ENCODE measurements at places on chromosomes 1 and 21.

DNA sequence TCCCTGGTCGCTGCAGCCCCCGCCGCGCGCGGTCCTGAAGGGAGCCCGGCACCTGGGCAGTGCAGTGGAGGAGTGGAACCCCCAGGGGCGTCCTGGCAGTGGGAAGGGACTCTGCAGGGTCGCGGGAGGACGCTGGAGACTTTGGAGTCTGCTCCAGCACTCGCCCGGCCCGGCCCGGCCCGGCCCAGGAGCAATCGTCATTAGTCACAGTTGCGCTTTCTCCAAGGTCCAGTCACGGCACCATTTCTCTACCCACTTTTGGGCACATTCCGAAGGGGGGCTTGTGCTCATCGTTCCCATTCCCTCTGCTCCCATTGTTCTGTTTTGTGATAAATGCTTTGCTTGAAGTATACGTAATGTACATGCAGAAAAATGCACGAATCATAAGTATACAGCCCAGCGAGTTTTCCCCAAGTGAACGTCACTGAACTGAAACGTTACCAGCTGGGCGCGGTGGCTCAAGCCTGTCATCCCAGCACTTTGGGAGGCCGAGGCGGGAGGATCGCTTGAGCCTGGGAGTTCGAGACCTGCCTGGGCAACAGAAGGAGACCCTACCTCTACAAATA is 999 bp downstream of the THAP3 start:
- peak; percentile 57 for DNase-seq

GRCh38 chr1:37846647-37847339 is 12.6 kb downstream of the MTF1 start:
- no peak for DNase-seq

DNA sequence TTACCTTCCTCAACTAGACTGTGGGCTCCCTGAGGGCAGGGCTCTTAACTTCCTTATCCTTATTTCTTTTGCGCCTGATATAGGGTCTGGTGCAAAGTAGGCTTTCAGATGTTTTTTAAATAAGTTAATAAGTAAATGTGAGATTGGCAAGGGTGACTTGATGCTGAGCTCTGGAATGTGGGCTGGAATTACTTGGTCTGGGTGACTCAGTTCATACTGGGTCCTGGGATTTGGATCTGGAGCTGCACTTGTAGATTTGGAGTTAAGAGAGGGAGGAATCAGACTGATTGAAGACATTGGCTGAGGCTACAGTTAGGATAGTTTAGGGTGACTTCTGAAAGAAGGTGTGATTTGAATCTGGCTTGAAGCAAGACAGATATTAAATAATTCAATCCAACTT is 190.9 kb downstream of the GIPC2 start:
- peak; percentile 67 for DNase-seq

DNA sequence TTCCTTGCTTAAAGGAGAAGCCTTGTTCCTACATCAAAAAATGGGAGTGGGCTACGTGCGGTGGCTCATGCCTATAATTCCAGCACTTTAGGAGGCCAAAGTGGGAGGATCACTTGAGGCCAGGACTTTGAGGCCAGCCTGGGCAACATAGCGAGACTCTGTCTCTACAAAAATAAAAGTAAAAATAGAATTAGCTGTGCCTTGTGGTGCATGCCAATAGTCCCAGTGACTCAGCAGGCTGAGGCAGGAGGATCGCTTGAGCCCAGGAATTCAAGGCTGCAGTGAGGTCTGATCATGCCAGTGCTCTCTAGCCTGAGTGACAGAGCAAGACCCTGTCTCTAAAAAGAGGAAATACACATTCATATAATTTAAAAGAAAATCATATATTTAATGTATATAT is 127.1 kb downstream of the C1orf21 start:
- no peak for DNase-seq

GRCh38 chr1:29279951-29280391 is 43.6 kb downstream of the PTPRU start:
- no peak for DNase-seq

- peak; percentile 61 for DNase-seq
These were observed 6.6 kb downstream of the IFFO2 start for GRCh38 chr1:18949686-18950400.

DNA sequence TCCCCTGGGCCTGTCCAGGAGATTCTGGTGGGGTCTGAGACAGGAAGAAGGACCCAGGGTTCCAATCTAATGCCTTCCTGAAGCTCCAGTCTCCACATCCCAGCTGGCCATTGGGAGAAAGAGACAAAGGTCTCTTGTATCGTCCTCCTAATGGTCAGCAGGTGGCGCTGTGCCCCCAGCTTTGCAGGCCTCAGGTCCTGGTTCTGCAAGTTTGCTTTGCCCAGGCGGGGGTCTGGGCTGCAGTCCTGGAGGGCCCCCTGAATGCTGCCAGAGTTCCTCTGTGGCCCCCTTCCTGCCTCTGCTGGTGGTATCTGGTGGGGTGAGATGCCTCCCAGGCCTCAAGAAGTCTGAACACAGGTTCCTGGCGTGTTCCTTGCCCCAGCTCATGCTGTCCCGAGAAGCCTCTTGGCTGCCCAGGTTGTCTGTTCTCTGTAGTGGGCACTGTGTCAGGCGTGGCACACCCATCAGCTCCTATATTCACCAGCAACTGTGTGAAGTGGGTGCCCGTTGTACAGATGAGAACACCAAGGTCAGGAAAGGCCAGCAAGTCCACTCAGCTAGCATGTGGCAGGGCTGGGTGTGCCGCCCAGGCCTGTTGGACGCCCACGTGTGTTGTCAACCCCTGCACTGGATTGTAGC is 33.8 kb upstream of the CSF3R start:
- peak; percentile 77 for DNase-seq

DNA sequence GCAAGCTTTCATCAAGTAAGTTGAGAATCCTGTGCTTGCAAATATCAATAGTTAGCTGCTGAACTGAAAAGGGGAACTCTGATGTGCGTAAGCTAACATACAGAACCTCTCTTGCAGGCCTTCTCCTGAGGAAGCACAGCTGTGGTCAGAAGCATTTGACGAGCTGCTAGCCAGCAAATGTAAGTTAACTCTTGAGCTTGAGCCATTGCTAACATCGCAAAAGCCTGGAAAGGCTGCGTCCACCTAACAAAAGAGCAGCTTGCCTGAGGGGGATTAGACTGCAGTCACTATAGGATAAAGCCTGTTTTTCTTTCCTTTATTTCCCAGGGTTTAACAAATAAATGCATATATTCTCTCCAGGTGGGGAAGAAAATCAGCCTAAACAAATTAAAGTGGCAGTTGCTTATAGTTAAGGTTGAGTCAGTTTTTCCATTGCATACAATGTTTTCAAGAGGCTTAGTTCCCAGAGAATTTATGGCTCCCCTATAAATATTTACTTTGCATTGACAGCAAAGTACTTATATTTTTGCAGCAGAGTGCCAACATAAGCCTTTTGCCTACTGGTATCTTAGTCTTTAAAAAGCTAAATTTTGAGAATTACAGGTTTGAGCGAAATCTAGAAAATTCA is 1.5 kb downstream of the RGS2 start:
- DNase-seq: no peak

DNA sequence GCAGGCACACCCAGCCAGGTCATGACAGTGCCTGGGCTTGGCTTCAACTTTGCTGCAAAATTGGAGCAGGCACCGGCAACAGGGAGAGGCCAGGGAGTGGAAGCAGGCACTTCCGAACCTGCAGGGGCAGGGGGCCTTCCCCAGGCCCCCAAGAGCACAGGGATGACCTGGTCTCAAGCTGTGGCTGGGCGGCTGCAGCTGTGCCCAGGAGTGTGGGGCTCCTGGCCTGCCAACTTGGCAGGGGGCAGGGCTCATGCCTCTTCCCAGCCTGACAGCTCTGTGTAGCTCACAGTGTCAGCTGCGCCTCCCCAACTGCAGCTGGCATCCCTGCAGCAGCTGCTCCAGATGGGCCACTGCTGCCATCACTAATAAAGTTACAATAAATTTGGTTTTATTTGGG is 51.5 kb upstream of the SCYL3 start:
- DNase-seq: no peak

GRCh38 chr1:3077561-3077960 is 8.6 kb downstream of the PRDM16 start:
- no peak for DNase-seq

DNA sequence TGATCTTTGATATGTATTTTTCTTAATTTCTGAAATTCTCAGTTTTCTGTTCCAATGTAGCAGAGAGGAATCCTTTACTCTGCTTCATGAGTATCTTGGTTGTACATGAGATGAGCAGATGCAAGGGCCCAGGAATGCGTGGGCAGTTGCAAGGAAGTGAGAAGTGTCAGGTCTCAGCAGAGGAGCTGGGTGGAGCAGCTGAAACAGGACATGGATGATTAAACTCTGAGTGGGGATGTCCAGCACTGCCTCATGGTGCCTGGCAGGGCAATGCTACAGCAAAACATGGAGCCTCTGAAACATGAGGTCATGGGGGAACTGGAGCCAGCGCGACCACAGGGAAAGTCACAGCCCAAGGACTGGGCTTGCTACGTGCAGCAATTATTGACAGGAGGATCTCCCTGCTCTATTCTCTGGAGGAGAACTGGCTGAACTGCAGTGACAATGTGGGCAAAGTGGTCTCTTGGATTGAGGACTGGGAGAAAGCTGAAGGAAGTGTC is 48.4 kb downstream of the COLGALT2 start:
- DNase-seq: peak; percentile 85

GRCh38 chr1:21496063-21496462 is 13.2 kb upstream of the ALPL start:
- no peak for DNase-seq

DNA sequence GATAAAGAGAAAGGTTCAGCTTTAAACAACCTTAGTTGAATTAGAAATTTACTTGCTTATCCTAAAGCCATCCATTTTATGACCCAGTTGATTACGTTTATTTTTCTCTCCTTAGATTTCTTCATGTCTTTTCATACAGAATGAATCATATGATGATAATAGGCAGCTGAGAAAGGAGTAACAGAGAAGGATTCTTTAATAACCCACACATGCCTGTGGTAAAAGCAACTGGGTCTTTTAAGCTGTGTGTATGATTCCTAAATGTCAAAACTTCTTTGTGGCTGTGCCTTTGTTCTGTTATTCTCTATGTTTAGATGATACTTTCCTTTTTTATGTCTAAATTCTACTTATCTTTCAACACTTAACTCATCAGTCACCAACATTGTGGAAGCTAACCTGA is 626.5 kb downstream of the NCAM2 start:
- DNase-seq: peak; percentile 24

GRCh38 chr1:33462405-33463164 is 9.9 kb upstream of the ZSCAN20 start:
- no peak for DNase-seq

DNA sequence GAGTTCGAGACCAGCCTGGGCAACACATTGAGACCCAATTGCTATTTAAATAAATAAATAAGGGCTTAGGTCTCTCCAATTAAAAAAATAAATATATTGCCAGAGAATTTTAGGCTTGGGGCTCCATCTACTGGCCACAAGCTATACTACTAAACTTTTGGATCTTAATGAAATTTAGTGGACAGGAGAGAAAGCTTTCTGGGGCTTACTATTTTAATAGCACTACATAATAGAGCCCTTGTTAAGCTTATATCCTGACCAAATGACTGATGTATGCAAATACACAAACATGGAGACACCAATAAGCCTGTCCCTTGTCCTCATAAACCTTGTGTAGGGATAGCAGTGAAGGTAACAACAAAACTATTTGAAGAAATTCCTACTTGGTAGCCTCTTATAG is 18.4 kb downstream of the CCT3 start:
- peak; percentile 46 for DNase-seq

GRCh38 chr1:60423146-60423780 is 349.7 kb upstream of the C1orf87 start:
- DNase-seq: no peak

- no peak for DNase-seq
These were observed 2.1 kb upstream of the SLC2A1 start for GRCh38 chr1:42960566-42961311.

DNA sequence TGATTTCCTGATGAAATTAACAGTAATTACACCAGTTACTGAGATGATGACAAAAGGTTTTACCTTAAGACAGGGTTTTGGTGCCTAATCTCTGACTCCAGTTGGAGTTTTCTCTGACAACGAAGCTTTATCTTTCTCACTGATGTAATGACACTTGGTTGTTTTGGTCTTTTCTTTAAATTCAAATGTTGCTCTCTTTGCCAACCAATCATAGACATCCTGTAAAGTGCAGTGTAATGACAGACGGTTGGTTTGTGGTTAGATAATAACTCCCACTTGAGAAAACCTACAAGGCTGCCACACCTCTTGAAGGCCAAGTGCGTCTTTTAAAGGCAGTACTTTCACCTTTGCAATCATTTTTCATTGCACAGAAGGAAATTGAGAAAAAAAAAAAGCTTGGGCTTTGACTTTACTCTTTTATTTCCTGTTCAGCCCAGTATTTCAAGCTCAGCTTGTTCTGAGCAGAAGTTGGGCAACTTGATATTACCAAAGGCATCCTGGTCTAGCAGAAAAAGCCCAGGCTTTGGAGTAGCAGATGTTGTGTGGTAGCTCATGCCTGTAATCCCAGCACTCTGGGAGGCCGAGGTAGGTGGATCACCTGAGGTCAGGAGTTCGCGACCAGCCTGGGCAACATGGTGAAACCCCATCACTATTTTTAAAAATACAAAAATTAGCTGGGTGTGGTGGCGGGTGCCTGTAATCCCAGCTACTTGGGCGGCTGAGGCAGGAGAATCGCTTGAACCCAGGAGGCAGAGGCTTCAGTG is 14.9 kb downstream of the PDIK1L start:
- no peak for DNase-seq

GRCh38 chr21:17482928-17483327 is 29.9 kb upstream of the CXADR start:
- no peak for DNase-seq

GRCh38 chr1:197738927-197739326 is 36.4 kb downstream of the DENND1B start:
- no peak for DNase-seq

DNA sequence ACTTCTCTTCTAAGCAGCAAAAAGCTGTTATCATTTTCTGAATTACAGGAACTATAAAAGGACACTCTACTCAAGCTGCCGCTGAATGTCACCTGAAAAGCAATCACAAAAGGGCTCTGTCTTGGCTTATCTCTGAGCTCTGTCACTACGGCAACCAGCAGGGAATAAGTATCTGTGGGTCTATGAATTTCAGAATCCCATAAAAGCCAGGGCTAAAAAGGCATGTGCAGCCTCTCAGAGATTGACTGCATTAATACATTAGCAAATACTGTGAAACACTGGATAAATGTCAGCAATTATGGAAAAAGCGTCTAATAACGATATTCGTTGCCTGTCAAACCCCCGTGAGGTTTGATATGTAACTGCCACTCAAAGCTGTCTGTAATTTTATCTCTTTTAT is 210.2 kb upstream of the DMRTA2 start:
- no peak for DNase-seq

DNA sequence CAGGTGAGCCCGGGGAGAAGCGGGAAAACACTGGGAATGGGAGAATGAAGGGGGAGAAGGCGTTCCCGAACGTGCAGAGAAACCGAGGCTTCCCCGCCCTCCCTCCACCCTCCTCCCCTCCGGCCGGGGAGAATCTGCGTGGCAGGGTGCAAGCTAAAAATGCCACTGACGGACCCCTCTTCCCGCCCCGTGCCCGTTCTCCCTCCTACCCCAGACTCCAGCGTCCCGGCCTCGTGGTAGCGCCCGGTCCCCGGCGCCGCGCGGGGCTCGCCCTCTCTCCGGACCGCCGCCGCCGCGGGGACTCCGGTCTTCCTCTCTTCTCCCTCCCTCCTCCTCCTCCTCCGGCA is 81.6 kb upstream of the AK4 start:
- no peak for DNase-seq
